Right renal pelvis (tissue), 4 donors: ENCODE measurements at places on chromosomes 16 and 17.

DNA sequence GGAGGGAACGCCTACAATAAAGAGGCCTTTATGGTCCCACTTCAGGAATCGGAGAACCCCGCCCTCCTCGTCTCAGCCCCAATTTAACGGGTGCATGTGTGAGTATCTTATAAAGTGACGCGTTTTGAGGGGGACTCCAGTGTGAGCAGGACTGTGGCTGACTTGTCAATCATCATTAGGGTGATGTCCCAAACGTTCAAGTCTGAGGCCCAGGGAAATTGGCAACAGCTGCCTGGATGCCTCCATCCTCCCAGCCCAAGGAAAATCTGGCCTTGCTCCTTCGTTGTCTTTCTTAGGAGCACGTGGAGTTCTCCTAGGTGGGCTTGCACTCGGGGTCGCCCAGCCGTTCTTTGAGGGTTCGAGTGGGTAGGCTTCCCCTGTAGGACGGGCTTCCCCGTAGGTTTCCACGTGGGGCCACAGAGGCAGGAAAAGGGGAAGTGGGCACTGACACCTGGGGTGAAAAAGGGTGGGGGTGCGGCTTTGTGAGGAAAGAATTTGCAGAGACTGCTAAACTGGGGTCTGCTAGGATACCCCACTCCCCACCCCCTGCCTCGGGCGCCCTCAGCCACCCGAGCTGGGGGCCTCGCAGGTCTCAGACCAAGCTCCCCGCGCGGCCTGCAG lies 561 bp upstream of the HERPUD1 start:
- DNase-seq: no peak

- peak; percentile 91 for DNase-seq
These were observed at the start of gene AXIN1 for GRCh38 chr16:352547-353403. TSS of gene AXIN1 (minus strand) at chr16:352723. CDS start at chr16:347025, 5,698 bp downstream.

DNA sequence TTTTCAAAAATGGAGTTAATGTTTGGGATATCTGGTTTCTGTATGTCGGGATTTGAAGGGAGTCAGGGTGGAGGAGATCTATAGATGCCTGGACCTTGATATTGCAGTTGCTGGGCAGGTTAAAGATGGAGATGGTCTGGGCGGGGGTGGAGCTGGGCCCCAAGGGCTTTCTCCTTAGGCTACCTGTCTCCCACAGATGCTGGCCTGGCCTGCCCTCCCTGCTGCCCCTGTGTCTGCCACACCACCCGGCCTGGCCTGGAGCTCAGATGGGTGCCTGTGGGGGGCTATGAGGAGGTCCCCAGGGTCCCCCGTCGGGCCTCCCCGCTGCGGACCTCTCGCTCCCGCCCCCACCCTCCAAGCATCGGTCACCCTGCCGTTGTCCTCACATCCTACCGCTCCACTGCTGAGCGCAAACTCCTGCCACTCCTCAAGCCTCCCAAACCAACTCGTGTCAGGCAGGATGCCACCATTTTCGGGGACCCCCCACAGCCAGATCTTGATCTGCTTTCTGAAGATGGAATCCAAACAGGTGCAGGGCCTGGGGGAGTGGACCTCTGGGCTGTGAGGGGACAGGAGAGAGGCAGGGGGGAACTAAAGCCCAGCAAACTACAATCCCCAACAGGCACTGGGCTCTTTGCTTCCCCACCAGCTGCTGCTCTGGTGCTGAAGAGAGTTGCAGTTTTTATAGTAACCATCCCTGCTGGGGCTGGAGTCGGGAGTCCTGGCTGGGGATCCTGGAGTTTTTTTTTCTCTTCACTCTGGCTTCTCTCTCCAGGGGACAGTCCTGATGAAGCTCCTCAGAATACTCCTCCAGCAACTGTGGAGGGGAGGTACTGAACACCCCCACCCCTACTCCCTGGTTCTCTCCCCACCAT lies 2.9 kb downstream of the ARHGEF15 start:
- DNase-seq: no peak

DNA sequence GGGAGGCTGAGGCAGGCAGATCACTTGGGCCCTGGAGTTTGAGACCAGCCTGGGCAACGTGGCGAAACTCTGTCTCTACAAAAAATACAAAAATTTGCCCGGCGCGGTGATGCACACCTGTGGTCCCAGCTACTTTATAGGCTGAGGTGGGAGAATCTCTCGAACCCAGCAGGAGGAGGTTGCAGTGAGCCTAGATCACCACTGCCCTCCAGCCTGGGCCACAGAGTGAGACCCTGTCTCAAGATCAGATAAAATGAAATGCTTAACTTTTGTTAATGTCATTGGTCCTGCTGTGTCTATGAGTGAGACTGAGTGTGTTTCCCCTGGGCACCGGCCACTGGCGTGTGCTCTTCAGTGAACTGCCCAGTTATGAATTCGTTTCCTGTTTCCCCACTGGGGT lies 10.5 kb downstream of the FAM234A start:
- DNase-seq: no peak

GRCh38 chr16:86199182-86199581 lies 300.2 kb downstream of the IRF8 start:
- DNase-seq: no peak

GRCh38 chr16:84253173-84253572 lies 13.4 kb upstream of the KCNG4 start:
- no peak for DNase-seq

DNA sequence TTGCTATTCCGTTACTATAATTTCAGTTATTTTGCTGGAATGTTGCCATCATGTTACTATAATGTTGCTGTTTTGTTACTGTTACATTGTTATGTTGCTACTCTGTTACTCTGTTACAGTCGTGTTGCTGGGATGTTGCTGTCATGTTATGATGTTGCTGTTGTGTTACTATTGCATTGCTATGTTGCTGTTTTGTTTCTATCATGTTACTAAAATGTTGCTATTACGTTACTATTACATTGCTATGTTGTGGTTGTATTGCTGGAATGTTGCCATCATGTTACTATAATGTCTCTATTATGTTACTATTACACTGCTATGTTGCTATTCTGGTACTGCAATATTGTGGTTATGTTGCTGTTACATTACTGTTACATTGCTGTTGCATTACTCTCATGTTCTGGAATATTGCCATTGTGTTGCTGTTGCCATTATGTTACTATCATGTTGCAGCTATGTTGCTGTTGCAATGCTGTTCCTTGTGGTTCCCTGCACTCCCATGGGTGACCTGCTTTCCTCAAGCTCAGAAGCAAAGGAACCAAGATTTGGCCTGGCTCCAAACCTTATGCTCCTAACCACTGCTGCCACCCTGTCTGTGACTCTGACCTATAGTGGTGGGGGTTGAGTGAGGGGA lies 64.4 kb downstream of the ABCC6 start:
- no peak for DNase-seq

DNA sequence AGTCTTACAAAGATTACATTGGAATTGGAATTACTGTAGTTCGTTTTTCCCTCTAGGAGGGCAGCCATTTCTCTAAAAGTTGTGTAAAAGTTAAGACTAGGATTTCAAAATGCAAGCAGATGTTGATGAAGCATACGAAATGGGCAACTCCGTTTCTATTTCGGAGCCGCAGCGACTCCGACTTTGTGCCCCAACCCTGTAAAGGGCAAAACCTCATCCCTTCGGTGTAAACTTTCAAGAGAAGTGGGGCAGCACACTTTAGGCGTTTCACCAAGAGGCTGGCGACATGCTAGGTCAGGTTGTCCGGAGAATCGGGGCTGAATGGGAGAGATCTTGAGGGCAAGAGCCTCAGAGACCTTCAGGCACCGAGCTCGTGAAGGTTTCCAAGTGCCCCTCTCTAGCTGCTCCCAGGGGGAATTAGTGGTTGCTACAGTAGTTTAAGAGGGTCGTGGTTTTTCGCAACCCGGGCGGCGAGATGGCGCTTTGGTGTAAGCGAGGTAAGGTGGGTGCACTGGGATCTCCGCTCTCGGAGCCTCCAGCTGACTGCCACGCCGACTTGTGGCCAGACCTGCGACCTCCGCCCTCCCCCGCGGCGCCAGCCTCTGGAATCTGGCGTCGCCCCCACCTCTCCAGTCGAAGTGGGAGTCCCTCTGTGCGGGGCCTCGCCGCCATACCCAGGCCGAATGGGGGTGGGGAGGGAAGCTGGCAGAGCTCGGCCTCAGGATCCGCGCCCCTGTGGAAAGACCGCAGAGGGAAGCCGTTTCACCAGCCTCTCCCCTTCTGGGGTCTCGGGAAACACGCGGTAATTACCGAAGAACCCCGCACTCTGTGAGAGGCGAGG lies 1.0 kb upstream of the HEXIM2 start:
- DNase-seq: no peak

DNA sequence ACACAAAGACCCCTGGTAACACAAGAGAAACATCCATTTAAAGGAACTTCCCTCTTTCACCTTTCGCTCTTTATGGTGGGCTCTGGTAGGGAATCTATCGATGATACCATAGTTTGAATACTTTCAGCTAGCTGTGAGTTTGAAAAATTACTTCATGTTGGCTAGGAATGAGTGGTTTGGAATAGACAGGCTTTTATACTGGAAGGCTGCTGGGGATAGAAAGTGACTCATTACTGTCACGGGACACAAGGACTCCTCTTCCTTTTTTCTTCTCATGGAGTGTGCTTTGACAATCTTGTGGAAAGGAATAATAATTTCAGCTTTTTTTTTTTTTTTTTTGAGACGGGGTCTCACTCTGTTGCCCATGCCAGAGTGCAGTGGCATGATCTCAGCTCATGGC lies 76.9 kb downstream of the CYB561 start:
- no peak for DNase-seq

- DNase-seq: no peak
These were observed 21.2 kb downstream of the CRISPLD2 start for GRCh38 chr16:84840687-84841627.

GRCh38 chr17:80529904-80530292 lies 14.7 kb upstream of the RPTOR start:
- DNase-seq: no peak

GRCh38 chr16:15792563-15792971 lies 64.3 kb downstream of the MYH11 start:
- DNase-seq: no peak

DNA sequence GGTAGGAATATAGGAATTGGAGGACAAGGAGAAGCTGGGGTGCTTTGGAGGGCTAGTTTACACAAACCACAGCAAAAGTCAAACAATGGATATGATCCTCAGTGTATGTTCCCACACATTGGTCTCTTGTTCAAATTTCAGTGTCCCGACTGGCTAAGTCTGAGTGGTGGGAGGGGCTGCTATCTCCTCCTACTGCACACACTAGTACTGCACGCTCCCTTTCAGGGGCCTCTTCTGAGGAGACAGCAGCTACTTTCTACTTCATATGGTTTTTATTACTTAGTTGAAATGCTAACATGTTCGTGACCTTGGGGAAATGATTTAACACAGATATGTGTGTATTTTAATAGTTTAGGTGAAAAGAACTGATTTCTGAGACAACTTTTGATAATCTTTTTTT lies 18.8 kb upstream of the KRT10 start:
- no peak for DNase-seq

DNA sequence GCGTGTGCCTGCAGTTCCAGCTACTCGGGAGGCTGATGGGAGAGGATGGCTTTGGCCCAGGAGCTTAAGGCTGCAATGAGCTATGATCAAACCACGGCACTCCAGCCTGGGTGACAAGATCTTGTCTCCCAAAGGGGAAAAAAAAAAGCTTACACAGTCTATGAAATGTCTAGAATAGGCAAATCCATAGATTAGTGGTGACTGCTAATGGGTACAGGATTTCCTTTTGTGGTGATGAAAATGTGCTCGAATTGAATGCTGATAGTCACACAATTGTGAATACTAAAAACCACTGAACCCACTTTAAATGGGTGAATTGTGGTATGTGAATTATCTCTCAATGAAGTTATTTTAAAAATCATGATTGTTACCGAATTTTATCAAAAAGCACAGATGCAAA lies 14.9 kb downstream of the USP7 start:
- no peak for DNase-seq

GRCh38 chr17:58965221-58965620 lies 141.5 kb downstream of the TRIM37 start:
- DNase-seq: no peak

- DNase-seq: peak; percentile 13
These were observed 64.9 kb downstream of the ITFG1 start for GRCh38 chr16:47395733-47396498.

DNA sequence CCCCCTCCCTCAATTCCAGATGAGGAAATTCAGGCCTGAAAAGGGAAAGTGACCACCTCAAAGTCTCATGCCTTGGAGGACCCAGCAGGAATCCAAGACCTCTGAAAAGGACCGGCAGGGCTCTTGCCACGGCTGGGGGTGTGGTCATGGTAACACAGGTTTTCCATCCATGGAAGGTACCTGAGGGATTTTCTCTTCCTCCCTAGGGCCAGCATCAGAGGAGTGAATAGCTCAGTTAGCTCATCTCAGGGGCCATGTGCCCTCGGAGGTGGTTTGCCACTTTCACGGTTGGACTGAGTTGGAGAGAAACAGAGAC lies 1.3 kb downstream of the CIITA start:
- no peak for DNase-seq

DNA sequence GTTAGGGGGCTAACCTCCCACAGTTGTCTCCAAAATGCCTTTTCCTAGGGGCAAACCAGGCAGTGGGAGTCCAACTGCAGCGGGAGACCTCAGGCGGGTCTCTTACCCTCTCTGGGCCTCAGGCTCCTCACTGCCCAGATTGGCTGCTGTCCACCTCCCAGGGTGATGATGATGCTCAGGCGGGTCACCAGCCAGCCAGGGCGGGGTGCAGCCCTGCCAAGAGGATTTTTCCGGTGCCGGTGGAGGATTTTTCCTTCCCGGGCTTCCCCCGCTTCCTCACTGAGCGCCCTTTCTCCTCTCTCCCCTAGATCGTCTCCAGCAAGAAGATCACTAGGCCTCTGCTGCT lies 22.8 kb downstream of the CPNE2 start:
- no peak for DNase-seq

GRCh38 chr16:80525420-80525819 lies 15.4 kb upstream of the DYNLRB2 start:
- no peak for DNase-seq

DNA sequence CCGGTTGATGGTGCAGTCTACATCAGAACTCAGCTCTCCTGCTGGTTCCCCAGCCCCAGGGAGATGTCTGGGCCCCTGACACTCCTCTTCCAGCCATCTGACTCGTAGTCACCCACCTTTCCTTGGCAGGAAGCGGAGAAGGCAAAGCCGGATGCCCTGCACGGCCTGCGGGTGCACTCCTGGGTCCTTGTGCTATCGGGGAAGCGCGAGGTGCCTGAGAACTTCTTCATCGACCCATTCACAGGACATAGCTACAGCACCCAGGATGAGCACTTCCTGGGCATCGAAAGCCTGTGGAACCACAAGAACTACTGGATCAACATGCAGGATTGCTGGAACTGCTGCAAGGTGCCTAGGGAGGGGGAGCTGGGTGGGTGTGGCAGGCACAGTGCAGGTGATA lies 12.7 kb downstream of the DRC7 start:
- no peak for DNase-seq

- no peak for DNase-seq
These were observed 5.3 kb upstream of the C16orf74 start for GRCh38 chr16:85755929-85756768.

- no peak for DNase-seq
These were observed 78.8 kb downstream of the TBC1D16 start for GRCh38 chr17:79956853-79957252.

GRCh38 chr17:1890758-1891450 lies 61.1 kb downstream of the RPA1 start:
- DNase-seq: no peak
